Endodermal cell (in vitro differentiated cells): ENCODE measurements at places on chromosomes 6 and 20. TPM values are rescaled to one million over a fixed set of nuclear protein-coding genes. Genes with fewer than 3 reads are reported as not detected.

Gene TEAD3
- total RNA-seq: 22.7 and 23.5 TPM in 2 replicates

Gene LRRC73
- total RNA-seq: 0.64 and 0.86 TPM in 2 replicates

Gene AFDN
- 191 and 214 TPM in 2 replicates for total RNA-seq

Gene BPIFA3
- total RNA-seq: not detected in 2 replicates

Gene PSORS1C2
- total RNA-seq: not detected in 3 replicates

Gene CST1
- total RNA-seq: 1,051 and 1,192 TPM in 2 replicates

Gene TCF21
- 0.11 TPM in 1 of 2 replicates, not detected in the other for total RNA-seq

Gene DNMT3B
- total RNA-seq: 283 and 368 TPM in 2 replicates

Gene SNRPB
- total RNA-seq: 277 and 297 TPM in 2 replicates

Gene GNAS-AS1
- 5.6 to 11.5 TPM (median 9.7 TPM) in 3 replicates for total RNA-seq

Gene KCNK17
- total RNA-seq: 0.37 TPM in 1 of 2 replicates, not detected in the other

Gene KIAA0408
- total RNA-seq: 0.64 and 2.0 TPM in 2 replicates

Gene DEFB132
- total RNA-seq: not detected in 2 replicates

Gene CLVS2
- total RNA-seq: 35.5 and 38.9 TPM in 2 replicates

Gene TRERF1
- total RNA-seq: 5.3 and 5.8 TPM in 2 replicates

Gene GABRR1
- total RNA-seq: 0.63 TPM in 1 of 3 replicates, not detected in the others

Gene IPCEF1
- 2.5 and 2.8 TPM in 2 replicates for total RNA-seq

Gene RIPOR3
- 0.70 and 1.4 TPM in 2 replicates for total RNA-seq

Gene CD83
- 2.5 to 7.9 TPM (median 7.0 TPM) in 3 replicates for total RNA-seq

Gene EYS
- total RNA-seq: 0.47 and 0.70 TPM in 2 replicates

Gene CCN2
- 26.3 to 55.2 TPM (median 29.4 TPM) in 3 replicates for total RNA-seq

Gene CRISP2
- not detected in 3 replicates for total RNA-seq

Gene PRICKLE4
- total RNA-seq: 2.6 TPM in 1 of 2 replicates, not detected in the other

Gene SGK2
- 1.7 to 8.0 TPM (median 5.3 TPM) in 3 replicates for total RNA-seq

Gene NKAIN2
- total RNA-seq: 0.23 to 0.38 TPM (median 0.29 TPM) in 3 replicates

Gene ACAT2
- total RNA-seq: 101 to 135 TPM (median 108 TPM) in 3 replicates

Gene DLL1
- 3.6 to 7.4 TPM (median 3.9 TPM) in 3 replicates for total RNA-seq

Gene POPDC3
- total RNA-seq: 8.0 to 9.9 TPM (median 9.2 TPM) in 3 replicates

Gene OR2J3
- total RNA-seq: not detected in 2 replicates

Gene GATA5
- total RNA-seq: 5.6 and 6.7 TPM in 2 replicates

Gene DNAH8
- not detected in 2 replicates for total RNA-seq

Gene RWDD2A
- 5.1 to 8.1 TPM (median 7.5 TPM) in 3 replicates for total RNA-seq
